ENCODE measurements at places on chromosomes 7 and 10. TPM values are rescaled to one million over a fixed set of nuclear protein-coding genes. Genes with fewer than 3 reads are reported as not detected.

The FBXL13 gene
- 0.36 TPM for polyA plus RNA-seq

The SORCS1 gene
- polyA plus RNA-seq = 0.36 TPM

The TMEM196 gene
- polyA plus RNA-seq = not detected

The ANKRD30A gene
- polyA plus RNA-seq = not detected

- DNase-seq = no peak
Observed at GRCh38 chr7:50564640-50565558, at the start of gene DDC. Gene DDC, minus strand, starts transcription at chr7:50565405. Its CDS starts 21,320 bp downstream, at chr7:50544085.

- DNase-seq = no peak
Observed at GRCh38 chr10:64376167-64376566, 855.0 kb downstream of the REEP3 start.

- DNase-seq = no peak
Observed at GRCh38 chr10:130914367-130914766, 397.2 kb downstream of the TCERG1L start.
